NCI-H1417 treated with DMSO at 0.1 percent for 48 hours (cell line): ENCODE measurements at places on chromosomes 11 and 22.

DNA sequence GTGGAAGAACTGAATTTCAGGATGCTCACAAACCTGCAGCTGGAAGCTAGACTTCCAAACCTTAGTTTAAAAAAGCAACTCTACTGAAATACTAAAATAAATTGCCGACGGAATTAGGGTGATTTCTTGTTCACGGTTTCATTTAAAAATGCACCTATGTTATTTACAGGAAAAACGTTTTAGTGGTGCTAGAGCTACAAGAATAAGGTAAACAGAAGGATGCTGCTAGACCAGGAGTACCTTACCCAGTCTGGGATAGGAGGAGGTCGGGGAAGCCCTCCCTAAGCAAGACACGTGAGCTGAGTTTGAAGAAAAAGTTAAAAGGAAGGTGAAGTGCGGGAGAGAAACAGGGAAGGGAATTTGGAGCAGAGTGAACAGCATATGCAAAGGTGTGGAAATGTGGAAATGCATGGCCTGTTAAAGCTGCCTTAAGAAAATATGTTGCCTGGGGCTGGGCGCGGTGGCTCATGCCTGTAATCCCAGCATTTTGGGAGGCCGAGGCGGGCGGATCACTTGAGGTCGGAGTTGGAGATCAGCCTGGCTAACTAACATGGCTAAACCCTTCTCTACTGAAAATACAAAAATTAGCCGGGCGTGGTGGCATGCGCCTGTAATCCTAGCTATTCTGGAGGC lies 1.4 kb upstream of the FTH1 start:
- DNase-seq, result no peak

DNA sequence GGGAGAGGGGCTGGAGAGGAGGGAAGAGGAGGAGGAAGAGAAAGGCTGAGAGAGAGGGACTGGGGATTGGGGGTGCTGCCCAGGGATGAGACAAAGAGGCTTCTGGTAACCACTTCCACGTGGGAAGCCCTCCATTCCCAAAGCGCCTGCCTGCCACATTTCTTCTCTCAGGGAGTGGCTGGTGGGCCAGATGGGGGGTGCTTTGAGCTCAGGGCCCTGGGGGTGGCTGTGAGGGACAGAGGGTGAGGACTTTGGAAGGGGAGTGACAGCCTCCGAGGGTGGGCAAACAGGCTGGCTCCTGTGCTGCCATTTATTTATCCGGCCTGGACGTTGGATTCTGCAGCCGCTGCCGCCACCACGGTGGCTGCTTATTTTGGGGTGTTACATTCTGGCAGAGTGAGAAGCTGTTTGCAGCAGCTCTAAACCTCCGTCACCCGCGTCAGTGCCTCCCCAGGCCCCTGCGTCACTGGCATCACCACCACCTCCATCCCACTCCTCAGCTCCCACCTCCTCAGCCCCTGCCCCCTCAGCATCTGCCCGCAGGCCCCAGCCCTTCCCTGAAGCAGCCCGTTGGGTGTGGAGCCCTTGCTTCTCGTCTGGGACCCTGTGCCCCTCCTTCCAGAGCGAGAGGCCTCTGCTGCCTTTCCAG lies 1.6 kb downstream of the RTN4RL2 start:
- DNase-seq, result no peak

- DNase-seq, result no peak
These were observed 369.4 kb downstream of the DDX10 start for GRCh38 chr11:109034339-109034696.

GRCh38 chr11:34154059-34154875 lies 48.8 kb downstream of the NAT10 start:
- DNase-seq, result no peak

- no peak for DNase-seq
These were observed 489 bp downstream of the NUP98 start for GRCh38 chr11:3796801-3797328.

- peak; percentile 21 for DNase-seq
These were observed 1.1 kb upstream of the FBXO7 start for GRCh38 chr22:32473388-32473952.

DNA sequence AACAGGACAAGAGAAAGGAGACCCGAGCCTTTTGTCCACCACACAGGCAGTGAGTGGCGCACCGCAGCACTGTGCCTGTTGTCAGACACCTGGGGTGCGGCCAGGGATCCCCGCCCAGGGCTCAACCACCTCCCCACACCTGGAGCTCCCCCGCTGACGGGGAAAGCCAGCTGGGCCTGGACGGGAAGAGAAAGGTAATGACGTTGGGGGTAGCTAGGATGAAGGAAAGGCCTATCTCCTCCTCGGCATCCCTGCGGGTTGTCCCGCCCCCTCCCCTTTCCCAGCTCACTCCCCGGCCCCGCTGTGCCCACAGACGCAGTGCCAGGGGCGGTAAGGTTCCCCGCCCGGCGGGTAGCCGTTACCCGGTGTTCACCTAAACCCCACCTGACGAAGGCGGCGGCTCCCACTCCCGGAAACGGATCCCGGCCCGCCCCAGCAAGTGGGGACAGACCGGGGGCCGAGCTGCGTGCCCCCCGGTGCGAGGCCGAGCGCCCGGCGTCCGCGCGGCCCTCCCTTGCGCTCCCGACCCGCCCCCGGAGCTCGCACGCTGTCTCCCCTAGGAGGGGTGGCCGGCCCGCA lies 495 bp downstream of the HYOU1 start:
- DNase-seq, result no peak

GRCh38 chr22:17918840-17919239 lies 105.5 kb downstream of the MICAL3 start:
- DNase-seq, result no peak

GRCh38 chr11:37343290-37343689 lies 745.3 kb upstream of the RAG2 start:
- no peak for DNase-seq

- no peak for DNase-seq
These were observed 2.0 kb downstream of the RIC8A start for GRCh38 chr11:209275-210121.

- no peak for DNase-seq
These were observed 7.0 kb downstream of the PRDX5 start for GRCh38 chr11:64324692-64325469.

DNA sequence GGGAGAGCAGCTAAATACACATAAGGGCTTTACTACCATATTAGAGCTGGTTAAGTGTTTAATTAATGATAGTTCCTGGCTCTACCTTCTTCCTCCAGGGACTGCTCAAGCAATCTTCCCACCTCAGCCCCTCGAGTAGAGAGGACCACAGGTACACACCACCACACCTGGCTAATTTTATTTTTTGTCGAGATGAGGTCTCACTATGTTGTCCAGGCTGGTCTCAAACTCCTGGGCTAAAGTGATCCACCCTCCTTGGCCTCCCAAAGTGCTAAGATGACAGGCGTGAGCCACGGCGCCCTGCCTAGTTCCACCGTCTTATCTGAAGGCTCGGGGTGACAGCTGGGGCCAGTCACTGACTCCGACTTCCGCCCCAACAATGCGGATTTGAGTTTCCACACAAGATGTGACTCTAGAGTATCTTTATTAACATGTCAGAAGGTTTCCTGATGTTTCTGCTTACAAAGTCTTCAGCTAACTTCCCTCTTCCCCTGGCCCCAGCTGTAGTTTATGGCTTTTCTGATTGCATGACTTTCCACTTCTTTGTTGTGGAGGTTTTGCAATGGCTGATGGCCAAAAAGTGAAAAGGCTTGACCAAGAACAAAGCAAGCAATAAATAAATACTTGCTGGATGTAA lies 16.8 kb downstream of the TPST2 start:
- no peak for DNase-seq

GRCh38 chr11:3795131-3796001 lies 2.0 kb downstream of the NUP98 start:
- no peak for DNase-seq
